IPS-NIHi11 (cell line): ENCODE measurements at places on chromosomes 7 and 10.
A peak's percentile ranks its signal among the peaks of the same experiment; 100 is the strongest.

- no peak for DNase-seq
Measured at GRCh38 chr10:51485668-51486067, 213.7 kb downstream of the CSTF2T start.

DNA sequence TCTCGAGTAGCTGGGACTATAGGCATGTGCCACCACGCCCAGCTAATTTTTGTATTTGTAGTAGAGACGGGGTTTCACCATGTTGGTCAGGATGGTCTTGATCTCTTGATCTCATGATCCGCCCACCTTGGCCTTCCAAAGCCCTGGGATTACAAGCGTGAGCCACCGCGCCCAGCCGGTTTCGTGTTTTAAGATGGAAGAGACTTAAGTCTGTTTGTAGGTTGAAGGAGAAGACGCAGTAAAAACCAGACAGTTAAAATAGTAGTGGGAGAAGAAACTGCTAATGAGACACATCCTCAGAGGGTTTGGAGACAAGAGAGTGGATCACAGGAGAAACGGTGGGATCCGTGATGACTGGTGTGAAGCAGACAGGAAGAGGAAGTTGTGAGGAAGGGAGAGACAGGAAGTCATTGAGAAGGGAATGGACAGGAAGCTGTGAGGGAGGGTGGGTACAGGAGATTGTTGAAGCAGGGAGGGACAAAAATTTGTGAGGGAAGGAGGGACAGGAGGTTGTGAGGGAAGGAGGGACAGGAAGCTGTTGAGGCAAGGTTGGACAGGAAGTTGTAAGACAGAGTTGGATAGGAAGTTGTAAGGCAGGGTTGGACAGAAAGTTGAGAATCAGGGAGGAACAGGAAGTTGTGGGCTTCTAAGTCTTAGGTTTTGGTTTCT is 115.5 kb downstream of the WDFY4 start:
- DNase-seq = no peak

- no peak for DNase-seq
Measured at GRCh38 chr10:130231251-130231741, 95.1 kb downstream of the GLRX3 start.

DNA sequence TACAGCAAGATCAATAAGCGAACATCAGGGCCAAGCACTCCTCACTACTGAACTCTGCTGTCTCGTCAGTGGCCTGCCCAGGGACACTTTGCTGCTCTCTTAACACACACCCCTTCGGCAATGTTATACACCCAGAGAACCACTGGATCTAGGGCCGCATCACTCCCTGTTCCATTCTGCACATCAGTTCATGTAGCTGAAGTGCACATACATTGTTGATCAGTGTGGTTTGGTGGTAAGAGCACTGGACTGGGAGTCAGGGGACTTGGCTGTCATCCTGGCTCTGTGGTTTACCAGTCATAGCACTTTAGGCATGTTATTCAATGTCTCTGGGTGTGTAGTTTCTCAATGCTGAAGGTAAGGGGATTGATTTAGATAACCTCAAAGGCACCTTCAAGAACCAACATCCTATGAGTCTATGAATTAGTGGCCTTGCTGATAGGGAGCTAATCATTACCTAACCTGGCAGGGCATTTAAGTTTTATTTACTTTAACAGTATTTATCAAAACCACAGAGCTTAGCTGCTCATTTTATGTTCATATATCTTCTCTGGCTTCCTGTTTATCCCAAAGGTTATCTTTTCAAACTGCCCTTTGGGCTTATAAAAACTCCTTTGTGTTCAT is 24.8 kb downstream of the DUSP5 start:
- no peak for DNase-seq

DNA sequence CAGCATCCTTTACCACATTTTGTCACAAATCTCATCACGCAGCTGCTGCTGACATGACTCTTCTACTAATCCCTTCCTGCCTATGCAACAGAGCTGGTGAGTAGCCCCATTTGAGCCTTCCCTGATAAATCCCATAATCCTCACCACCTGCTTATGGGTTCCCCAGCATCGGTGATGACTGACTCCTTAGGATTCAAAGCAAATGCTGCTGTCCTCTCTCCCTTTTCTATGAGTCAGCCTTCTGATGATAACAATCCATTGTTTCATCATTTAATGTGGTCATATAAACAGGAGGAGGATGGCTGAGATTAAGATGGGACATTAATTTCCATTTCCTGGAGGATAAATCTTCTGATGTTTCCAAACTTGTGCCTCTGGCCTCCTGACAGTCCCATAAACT is 73.4 kb downstream of the SORCS1 start:
- DNase-seq = no peak

DNA sequence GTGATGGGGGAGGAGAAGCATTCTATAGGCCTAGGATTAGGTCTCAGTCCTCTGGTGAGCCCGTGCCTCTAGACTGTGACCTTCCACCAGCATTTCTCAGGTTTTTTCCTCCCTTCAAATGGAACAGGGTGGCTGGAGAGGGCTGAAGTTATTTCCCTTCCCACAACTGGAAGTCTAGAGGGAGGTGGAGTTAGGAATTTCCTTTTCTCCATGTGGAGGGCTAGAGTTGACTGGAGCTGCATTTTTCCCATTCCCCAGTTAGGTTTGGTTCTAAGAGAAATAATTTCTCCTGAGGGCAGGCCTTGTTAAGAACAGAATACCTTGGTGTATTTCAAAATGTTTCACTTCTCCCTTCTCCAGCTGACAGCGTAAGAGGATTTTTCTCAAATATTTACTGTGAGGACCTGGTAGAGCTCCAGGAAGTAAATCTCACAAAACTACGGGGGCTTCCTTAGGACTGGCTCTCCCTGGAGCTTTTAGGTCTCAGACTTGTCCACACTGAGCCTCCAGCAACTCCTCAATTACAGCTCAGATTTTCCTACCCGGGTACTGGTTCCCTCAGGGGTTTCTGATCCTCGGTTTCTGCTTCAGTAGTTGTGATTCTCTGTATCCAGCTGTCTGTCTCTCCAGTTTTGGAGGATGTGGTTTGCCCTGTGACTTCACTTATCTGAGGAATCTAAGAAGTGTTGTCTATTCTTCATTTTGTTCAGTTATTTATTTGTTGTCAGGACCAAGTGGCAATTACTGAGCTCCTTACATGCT is 6.0 kb upstream of the REEP3 start:
- DNase-seq = peak; percentile 60

GRCh38 chr10:116694243-116694926 is 48.0 kb downstream of the HSPA12A start:
- DNase-seq = peak; percentile 74
